Stimulated activated CD8-positive, alpha-beta memory T cell treated with anti-CD3 and anti-CD28 coated beads, Interleukin-15, amount 100 ng/mL, for 24 hours (primary cell): ENCODE measurements at places on chromosomes 13 and 19.

- DNase-seq, result no peak
These were observed 12.7 kb upstream of the KIR2DL4 start for GRCh38 chr19:54790711-54791110.

GRCh38 chr13:66778461-66778860 lies 451.7 kb downstream of the PCDH9 start:
- no peak for DNase-seq

- DNase-seq, result no peak
These were observed 473 bp upstream of the ITM2B start for GRCh38 chr13:48232420-48233045.

- DNase-seq, result no peak
These were observed 304.1 kb downstream of the FGF14 start for GRCh38 chr13:102097708-102098107.

GRCh38 chr13:34161931-34162543 lies 344.1 kb downstream of the RFC3 start:
- DNase-seq, result no peak

- DNase-seq, result no peak
These were observed 173.5 kb upstream of the OBI1 start for GRCh38 chr13:78832461-78832860.

DNA sequence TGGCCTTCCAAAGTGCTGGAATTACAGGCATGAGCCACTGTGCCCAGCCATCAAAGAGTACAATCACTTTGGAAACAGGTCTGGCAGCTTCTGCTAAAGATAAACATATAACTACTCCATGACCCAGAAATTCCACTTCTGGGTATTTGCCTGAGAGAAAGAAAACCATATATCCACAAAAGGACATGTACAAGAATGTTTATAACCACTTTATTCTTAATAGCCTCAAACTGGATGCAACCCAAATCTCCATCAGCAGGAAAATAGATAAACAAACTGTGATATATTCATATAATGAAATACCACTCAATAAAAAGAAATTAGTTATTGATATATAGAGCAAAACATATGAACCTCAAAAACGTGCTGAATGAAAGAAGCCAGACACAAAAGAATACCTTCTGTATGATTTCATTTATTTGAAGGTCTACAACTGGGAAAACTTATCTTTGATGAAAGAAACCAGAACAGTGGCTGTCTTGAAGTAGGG lies 40.5 kb downstream of the TEX26 start:
- no peak for DNase-seq

GRCh38 chr13:50188696-50189095 lies 173.5 kb downstream of the KCNRG start:
- no peak for DNase-seq

- no peak for DNase-seq
These were observed 42.9 kb downstream of the C13orf46 start for GRCh38 chr13:113930671-113931637.

DNA sequence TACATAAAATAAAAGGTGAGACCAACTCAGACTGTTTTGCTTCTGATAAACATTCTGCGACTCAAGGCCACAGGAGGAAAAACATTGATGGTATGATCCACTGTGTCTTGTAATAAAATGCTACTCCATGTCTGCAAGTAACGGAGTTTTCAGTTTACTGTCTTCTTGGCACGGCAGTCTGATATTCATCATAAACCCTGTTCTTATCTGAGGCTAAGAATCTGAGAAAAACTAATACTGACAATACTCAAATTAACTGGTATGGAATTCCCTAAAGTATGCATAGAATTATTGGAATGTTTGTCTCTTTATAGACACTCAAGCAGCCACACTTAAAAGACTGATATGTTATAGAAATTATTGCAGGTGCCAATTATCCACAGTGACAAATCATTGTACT lies 125.5 kb downstream of the TBC1D4 start:
- no peak for DNase-seq

DNA sequence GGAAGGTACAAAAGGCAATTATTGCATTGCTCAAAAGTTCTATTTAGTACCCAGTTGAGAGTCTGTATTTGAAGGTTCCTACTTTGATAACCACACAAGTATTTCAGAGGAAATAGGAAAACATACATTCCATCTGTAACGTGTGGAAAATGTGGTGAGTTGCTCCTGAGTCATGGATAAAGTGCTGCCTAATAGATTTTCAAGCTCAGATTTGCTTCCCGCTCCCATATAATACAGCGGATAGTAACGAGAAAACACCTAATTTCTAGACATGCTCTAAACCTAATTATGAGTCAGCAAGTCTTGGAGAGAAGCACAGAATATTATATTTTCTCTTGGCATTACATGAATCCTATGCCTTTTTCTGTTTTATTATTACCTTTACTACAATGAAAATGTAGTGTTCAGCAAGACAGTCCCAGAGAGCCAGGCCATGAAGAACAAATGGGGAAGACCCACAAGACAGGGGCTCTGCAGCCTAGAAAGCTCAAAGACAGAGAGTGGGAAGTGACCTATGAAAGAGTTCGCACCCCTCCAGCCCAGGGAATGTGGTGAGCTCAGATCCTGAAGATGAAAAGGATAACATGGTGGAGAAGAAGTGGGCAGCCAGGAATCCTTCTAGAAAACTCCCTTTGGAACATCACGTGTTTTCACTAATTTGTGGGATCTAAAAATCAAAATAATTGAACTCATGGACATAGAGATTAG lies 116.1 kb downstream of the STARD13 start:
- DNase-seq, result no peak

- DNase-seq, result no peak
These were observed 5.9 kb upstream of the S1PR5 start for GRCh38 chr19:10523135-10523636.

- no peak for DNase-seq
These were observed 29.9 kb downstream of the LAIR2 start for GRCh38 chr19:54532528-54532927.

DNA sequence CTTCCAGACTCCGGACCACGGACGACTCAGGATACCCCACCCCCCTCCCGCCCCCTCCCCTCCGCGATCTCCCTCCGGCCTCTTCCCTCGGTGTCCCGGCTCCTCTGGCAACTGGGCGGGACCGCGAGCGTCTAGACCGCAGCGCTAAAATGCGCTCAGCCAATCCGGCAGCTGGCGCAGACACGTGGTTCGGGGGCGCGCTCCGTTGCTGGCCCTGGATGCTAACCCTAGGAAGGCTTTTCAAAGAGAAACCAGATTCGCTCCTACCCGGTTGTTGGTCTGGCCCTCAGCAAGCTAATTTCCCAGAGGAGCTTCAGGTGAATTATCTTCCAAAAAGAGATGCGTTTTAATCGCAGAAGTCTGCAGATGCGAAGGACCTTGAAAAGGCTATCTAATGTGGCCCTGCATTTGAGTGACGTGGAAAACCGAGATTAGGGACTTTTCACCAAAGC lies at the start of gene DZIP1:
TSS of gene DZIP1 (minus strand) at position 106 of the 452 bp plus-strand sequence. CDS start 2,677 bp downstream, outside the sequence.
- no peak for DNase-seq

- DNase-seq, result no peak
These were observed 11.4 kb downstream of the ELF1 start for GRCh38 chr13:41007744-41008128.

DNA sequence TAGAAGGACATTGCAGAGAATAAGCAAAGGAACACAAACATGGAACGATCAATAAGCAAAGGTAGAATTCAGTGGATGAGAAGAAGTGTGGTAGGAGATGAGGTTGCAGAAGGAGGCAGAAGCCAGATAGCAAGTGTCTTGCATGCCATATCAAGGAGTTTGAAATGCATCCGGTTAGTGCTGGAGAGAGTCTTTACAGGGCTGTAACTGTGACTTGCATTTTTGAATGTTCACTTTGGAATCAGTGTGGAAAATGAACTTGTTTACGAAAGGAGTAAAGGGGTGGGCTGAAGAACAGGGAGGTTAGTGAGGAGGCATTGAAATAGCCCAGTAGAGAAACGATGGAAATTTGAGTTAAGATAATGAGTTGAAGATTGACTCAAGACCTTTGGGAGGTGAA lies 90.7 kb upstream of the MBNL2 start:
- DNase-seq, result no peak

DNA sequence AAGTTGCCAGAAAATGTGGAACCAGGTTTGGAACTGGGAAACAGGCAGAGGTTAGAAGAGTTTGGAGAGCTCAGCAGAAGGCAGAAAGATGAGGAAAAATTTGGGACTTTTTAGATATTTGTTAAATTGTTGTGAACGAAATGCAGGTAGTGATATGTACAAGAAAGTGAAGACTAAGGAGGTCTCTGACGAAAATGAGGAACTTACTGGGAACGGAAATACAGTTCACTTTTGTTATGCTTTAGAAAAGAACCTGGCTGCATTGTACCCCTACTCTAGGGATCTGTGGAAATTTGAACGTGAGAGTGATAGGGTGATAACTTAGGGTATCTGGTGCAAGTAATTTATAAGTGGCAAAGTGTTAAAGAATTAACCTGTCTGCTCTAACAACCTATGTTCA lies 632.4 kb downstream of the SLITRK5 start:
- no peak for DNase-seq

DNA sequence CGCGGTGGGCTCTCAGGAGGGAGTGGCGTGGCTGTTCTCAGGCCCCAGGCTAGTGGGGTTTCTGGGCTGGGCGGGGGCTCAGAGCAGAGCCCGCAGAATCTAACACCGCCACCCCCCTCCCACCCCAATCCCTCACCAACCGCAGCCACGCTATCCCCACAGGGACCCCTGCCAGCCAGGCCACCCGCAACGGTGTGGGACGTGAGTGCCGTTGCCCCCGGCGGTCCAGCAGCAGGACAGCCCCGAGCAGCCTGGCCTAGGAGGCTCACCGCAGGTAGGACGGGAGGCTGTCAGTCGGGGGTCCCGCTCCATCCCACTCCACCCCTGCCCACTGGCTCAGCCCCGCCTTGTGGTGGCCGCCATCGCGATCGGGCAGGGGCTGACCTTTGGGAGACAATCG lies at the start of gene NTN5:
TSS of gene NTN5 (minus strand) at position 24 of the 400 bp plus-strand sequence. CDS start 2,031 bp downstream, outside the sequence.
- DNase-seq, result no peak

- no peak for DNase-seq
These were observed 6.9 kb downstream of the ZNF784 start for GRCh38 chr19:55617426-55617825.

GRCh38 chr19:8377598-8377997 lies 12.6 kb upstream of the RAB11B start:
- no peak for DNase-seq

- DNase-seq, result no peak
These were observed 1.2 kb downstream of the CD70 start for GRCh38 chr19:6589711-6590257.

- no peak for DNase-seq
These were observed 25.4 kb upstream of the GPR12 start for GRCh38 chr13:26785838-26786630.

GRCh38 chr19:16283210-16284061 lies 41.2 kb upstream of the KLF2 start:
- peak; percentile 39 for DNase-seq

DNA sequence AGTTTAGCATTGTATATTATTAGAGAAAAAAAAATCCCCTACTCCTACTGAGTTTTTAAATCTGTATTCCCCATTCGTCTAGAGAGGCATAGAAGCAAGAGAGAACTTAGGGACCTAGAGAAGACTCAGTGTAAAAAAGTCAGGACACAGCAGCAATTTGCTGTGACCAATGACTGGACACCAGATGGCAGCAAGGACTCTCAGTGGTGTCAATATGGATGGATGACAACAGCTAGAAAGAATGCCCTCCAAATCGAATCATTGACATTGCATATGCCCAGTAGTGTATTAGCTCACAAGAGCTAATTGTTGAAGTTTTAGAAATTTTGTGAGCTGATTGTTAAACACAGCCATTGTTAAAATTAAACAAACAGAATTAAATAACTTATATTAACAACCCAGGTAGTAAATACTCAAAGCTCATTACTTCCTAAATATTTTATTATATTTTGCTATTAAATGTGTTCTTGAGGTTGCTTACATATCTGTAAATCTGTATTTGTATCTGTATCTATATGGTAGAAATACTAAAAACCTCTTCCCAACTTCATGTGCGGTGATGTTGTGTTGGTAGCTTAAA lies 43.9 kb downstream of the SIAH3 start:
- DNase-seq, result no peak

DNA sequence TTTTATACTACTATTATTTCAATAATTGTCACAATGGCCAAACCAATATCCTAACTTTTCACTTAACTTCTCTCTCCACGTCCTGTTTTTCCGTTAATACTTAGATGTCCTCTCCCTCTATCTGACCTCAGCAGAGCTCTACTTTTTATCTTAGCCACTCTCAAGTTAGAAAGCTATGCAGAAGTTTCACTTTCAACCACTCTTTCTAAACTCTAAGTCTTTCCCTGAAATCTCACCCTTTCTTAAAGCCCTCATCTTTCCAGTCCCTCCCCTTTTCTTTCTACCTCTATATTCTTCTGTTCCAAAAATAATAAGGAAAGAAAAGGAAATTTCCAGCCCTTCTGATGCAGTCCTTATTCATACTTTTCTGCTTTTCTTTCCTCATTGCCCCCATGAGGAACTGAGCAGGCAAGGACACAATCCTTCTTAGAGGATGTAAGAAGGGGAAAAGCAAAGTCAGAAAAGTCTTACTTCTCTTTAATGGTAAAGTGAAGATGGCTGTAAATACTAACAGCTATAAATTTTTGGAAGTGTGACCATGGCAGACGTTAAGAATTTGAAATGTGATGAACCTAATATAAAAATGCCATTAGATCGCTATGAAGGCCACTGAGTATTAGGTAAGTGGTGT lies 23.0 kb downstream of the FAM216B start:
- DNase-seq, result no peak

- no peak for DNase-seq
These were observed 458.5 kb downstream of the LMO7 start for GRCh38 chr13:76094645-76095044.

DNA sequence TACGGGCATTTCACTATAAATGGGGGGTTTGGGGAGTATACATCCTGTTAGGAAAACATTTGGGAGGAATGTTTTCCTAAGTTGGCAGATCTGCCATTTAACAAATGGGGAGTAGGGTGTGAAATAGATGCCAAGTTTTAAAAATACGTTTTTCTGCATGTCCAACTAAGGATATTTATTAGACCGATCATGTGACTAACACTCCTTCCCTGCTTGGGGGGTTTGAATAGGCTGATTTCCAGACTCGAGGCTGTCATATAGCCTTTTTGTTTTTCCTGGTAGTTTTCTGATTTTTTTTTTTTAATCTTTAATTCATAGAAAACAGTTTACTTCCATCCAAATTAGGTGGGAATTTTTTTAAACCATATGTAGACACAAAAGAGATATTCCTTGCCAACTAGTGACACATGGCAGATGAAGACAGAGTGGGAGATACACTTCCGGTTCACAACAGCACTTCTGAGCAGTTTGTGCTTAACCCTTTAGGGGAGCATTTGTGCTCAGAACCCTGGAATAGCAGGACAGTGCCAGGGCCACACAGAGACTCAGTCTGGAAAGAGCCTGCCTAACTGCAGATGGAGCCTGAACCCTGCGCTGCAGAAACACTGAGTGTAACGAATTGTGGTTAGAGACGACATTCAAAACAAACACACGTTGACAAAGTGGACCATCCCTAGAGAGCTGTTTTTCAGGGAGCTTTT lies 5.6 kb upstream of the GATAD2A start:
- no peak for DNase-seq
